ENCODE measurements at places on chromosomes 4 and X.

DNA sequence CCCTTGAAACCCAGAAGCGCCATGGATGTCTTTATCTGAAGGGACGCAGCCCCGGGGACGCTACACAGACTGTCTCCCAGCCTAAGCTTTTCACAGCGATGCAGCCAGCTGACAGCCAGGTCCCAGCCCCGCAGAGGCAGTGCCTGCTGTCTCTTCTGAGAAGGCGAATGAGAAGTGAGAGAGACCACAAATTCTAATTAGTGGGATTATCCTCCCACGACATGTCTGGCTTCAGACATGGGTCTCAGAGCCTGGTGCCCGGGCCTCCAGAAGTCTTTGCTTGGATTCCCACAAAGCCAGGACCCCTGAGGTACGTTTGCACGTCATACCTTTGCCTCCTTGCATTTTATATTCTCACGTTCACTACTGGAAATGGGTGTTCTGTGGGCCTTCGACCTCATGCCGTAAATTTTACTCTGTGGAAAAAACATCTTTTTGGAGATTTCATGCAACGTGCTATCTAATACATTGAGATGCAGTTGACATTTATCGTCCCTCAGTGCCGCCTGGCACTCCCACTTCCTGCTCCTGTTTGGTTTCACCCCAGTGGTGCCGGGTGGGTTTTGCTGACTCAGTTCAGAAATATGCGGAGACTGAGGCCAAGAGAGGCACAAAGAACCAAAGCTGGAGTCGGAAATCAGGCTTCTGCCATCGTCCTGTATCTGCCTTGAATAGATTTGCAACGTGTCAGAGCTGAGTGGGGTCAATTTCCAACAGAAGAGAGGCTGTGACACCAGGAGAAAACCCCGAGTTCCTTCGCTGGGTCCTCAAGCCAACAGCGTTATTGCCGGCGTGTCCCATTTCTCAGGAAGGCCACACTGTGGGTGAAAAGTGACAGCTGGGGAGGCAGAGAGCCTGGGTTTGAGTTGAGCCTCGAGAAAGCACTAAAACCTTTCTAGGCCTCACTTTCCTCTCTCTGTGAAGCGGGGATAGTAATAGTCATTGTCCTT, 114.4 kb downstream of the STK32B start:
- DNase-seq = no peak

DNA sequence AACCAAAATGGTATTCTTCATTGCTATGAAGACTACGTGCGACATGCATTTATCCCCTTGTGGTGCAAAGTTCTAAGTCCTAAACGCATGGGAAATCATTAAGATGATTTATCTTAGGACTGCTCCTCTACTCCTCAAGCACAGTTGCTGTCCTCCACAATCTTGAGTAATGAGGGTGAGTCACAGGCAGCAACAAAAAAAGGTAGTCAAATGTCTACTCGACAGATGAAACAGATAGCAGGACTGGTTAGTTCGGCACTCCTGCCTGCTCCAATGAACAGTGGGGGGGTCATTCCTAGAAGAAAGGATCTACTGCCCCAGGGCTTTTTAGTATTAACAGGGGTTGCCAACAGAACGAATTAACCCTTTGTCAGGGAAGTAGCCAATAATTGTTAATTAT, 233.7 kb upstream of the FGF13 start:
- DNase-seq = no peak

GRCh38 chr4:69744157-69744478, 16.3 kb downstream of the SULT1B1 start:
- no peak for DNase-seq

- DNase-seq = no peak
These were observed 450.1 kb upstream of the FTHL17 start for GRCh38 chrX:31521941-31522340.

DNA sequence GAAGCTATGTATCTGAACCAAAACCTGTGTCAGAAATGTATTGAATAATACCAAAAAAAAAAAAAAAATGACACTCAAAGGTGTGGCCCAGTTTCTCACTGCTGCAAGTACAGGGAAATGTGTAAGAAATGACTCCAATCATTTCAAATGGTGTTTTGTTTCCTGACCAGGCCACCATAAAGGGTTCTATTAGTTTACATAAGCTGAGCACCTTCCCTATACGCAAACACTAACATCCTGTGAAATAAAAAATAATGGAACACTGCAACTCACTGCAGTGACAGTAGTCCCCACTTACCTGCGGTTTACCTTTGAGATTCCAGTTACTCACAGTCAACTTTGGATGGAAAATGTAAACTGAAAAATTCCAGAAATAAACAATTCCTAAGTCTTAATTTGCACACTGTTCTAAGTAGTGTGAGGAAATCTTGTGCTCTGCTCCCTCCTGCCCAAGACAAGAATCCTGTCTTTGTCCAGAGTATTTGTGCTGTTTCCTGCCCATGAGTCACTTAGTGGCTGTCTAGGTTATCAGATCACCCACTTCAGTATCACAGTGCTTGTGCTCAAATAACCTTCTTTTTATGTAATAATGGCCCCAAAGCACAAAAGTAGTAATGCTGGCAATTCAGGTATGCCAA, 265.3 kb downstream of the RCHY1 start:
- DNase-seq = no peak

DNA sequence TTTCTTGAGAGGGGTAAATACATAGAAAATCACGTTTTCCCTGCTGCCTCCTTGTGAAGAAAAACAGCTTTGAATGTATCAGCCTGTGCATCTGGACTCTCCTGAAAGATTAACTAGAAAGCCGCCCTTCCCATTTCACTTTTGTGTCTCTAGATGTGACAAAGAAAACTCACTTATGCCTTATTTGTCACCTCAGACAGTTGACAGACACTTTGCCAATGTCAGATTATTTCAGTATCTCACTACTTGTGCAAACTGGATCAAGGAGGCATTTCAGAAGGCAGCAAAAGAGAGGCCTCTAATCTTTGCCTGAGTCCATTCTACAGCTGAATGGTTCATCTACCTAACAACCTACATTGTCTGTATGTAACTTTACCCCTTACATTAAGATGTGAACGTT, 754.9 kb downstream of the RPA4 start:
- DNase-seq = no peak

- DNase-seq = no peak
These were observed 45.5 kb downstream of the CCNG2 start for GRCh38 chr4:77202491-77202890.

All from ureter (tissue), 1 donor.